ENCODE measurements at places on chromosomes 3 and 15.

GRCh38 chr15:67906382-67906781 lies 66.5 kb upstream of the RNU6-1 start:
- DNase-seq, result no peak

DNA sequence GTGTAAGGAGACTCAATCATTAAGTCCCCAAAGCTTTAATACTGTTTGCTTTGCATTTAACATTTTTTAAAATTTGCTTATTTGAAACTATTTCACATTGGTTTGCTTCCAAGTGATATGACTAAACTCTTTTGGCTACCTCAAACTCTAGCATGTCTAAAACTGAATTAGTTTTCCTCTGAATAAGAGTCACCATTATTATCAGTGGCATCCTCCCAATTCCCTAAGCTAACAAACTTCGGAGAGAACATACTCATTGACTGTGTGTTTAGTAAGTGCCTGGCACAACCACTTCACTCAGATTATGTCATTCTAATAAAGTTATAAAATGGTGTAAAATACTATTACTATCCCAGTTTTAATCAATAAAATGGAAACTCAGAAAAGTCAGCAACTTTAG lies 21.9 kb downstream of the ATOSA start:
- DNase-seq, result no peak

DNA sequence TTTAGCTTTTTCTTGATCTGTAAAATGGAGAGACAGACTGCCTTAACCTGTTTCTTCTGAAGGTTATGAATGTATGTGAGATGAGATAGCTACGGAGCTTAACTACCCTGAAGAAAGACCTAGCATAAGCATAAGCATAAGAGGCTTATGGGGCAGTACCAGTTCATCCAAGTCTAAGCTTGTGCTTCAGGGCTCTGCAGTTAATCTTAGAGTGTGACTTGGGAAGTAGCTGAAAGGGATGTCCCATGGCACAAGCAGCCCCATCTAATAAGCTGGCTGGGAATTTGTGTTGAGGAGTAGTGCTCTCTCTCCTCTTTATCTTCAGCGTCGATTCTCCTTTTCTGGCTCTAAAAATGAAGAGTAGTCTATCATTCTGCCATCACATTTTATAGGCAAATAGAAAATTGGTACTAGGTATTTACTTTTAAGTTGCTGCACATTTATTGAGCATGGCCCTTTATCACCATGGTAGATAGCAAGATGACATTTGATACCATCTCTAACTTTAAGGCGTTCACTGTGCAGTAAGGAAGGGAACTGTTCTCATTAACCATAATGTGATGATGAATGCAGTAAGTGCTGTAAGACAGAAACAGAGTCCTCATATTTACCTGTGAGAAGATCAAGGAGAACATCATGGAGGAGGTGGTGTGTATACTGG lies 174.5 kb upstream of the LRRFIP2 start:
- DNase-seq, result no peak

- DNase-seq, result peak; percentile 36
These were observed 45.7 kb downstream of the POC1A start for GRCh38 chr3:52108302-52109232.

- no peak for DNase-seq
These were observed 26.9 kb downstream of the ZNF589 start for GRCh38 chr3:48267782-48268181.

DNA sequence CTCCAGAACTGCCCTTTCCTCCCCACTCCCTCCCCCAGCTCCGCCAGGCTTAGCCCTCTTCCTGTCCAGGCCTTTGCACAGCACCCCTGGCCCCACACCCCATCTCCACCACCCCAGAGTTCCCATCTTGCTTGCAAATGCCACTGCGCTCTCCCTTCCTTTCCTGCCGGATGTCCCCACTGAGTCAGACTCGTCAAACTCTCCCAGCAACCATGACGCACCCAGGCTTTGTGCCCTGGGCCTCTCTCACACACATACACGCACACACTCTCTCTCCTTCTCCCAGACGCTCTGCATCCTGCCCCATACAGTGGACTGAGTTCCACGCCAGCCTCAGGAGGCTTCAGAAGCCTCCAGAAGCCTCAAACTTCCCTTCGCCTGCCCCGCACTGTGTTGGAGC lies 2.8 kb upstream of the CCDC9B start:
- DNase-seq, result peak; percentile 77

- DNase-seq, result no peak
These were observed 53.9 kb upstream of the NSMCE3 start for GRCh38 chr15:29323557-29323956.

- DNase-seq, result no peak
These were observed 71.4 kb downstream of the EXOG start for GRCh38 chr3:38567498-38567897.

- DNase-seq, result no peak
These were observed 13.0 kb downstream of the GUCA1C start for GRCh38 chr3:108940568-108941263.

- DNase-seq, result no peak
These were observed 388.1 kb upstream of the ROBO2 start for GRCh38 chr3:76651784-76652183.

DNA sequence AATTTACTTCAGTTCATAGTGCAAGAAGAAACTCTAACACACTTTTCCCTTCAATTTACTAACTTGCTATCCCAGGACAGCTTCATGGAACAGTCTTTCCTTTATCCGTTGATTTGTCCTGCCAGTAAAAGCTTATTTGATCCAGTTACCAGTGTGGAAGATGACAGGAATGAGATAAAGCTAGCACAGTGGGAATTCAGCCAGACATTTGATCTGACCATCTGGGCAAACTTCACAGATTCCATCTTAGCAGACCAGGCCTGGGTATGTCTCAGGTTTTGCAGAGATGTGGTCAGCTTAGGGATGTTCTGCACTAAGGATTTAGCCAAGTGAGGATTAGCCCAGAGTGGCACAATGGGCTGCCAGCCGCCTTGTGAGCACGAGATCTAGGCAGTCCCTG lies 19.7 kb downstream of the CEMIP start:
- DNase-seq, result no peak

DNA sequence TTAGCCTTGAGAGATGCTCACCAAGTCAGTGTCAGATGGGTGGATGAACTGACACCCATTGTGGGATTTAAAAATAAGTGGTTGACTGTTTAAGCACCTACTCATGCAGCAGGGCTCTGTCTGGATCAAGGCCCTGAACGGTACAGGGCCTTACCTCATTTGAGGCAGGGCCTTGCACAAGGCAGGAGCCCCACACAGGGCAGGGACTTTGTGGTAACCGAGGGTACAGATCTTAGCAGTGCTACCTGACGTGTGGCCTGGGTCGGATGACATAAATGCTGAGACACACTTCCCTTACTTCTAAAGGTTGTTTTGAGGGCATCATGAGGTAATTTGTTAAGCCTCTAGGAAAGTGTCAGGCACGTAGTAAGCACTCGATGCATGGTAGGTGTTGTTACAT lies 59.5 kb upstream of the PLXNA1 start:
- DNase-seq, result no peak

DNA sequence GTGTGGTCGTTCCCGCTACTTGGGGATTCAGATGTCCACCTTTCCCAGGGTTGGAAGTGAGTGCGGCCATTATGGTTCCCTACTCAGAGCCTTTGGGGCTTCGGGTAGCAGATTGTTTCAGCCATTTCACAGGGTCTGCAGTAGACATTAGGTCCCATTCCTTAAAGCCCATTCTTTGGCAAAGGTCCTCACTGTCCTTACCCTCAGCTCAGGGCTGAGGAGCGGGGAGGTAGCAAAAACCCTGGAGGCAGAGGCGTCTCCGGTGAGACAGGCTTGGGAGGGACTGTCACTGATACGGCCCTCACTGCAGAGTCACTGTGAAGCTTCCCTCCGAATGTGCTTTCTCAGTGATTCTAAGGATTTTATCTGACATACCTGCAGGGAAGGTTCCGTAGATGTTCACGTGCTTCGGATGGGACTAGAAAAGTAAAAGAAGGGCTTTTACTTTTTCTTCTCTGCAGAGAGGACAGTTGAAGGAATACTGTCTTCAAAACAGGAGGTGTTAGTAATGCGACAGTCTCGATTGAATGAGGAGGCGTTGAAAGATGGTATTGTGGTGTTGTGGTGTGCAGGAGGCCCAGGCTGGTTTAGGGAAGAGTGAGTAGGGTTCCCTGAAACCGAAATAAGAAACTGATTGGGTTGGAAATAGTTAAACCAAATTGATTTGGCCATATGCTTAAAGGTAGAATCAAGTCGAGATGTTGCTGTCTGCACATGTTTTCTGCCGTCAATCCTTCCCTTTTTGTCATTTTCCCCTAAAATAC lies 630 bp downstream of the ATP6V1A start:
- DNase-seq, result no peak

DNA sequence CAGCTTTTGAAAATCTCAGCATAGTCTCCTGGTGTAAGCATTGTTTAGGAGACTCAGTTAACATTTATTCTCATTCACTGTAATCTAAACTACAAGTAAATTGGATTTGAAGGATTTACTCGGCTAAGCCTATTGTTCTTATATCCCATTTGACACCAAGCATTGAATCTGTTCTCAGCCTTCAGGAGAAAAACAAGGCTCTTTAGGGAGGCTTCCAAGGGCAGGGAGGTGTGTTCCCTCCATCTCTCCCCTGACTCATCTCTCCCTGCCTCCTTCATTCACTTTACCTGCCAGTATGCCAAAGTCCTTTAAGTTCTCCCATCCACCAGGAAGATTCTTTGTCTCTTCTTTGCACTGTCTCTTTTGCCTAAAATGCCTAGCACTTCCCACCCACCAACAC lies 347.8 kb downstream of the MFSD1 start:
- no peak for DNase-seq

DNA sequence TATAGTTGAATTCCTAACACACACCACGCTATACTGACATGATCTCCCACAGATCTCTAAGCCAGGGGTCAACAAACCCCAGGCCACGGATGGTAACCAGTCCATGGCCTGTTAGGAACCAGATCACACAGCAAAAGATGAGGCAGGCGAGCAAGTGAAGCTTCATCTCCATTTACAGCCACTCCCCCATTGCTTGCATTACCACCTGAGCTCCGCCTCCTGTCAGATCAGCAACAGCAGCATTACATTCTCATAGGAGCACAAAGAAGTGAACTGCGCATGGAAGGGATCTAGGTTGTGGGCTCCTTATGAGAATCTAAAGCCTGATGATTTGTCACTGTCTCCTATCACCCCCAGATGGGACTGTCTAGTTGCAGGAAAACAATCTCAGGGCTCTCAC lies 2.7 kb downstream of the PDCD7 start:
- DNase-seq, result no peak

- no peak for DNase-seq
These were observed 6.4 kb downstream of the TEX9 start for GRCh38 chr15:56371495-56372147.

- no peak for DNase-seq
These were observed 30.3 kb upstream of the KCNAB1 start for GRCh38 chr3:156090126-156090525.

GRCh38 chr15:77710206-77710605 lies 77.5 kb upstream of the LINGO1 start:
- DNase-seq, result no peak

DNA sequence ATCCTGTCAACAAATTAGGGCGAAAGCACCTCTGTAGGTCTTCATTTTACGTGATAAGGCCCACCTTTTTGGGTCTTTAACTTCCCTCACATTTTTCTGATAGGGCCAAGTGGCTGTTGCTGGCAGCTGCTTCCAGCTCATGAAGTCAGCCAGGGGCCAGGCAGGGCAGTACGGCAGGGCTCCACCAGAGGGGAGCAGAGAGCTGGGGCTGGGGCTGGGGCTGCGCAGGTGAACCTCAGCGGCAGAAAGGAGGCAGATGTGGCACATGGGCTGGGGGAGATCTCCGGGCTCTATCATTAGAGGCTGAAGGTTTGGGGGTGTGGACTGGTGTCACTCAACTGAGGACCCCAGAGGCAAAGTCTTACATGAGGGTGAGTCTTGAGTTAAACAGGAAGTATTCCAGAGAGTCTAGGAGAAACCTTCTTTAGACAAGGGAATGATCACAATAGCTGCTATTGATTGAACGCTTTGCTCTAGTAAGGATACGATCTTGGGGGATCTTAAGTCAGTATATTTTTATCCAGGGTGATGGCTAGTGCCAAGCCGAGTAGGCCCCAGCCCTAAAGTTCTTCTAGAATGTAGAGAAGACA lies 62.8 kb upstream of the MEX3B start:
- DNase-seq, result no peak

- no peak for DNase-seq
These were observed 5.9 kb upstream of the TSC22D2 start for GRCh38 chr3:150402217-150402616.

DNA sequence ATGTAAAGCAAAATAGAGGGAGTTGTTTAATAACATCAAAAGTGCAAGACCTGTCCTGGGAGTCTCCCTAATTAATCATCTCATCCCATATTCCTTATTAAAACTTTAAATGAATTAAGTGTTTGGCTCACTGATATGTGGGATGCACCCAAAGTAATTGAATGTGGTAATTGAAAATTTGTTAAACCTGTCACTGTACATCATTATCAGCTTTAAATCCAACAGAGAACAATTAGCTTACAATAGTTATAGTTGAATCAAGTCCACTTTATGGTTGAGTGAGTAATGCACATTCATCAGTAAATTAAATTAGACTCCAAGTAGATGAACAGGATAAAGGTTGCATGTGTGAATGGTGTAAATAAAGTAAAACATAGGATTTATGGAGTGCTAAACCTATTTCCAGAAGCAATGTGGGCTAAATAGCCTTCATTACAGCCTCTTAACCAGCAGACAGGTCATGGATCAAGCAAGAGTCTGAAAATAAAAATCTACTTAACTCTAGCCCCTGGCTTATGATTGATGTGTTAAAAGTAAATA lies 608.2 kb upstream of the CCDC54 start:
- DNase-seq, result no peak

DNA sequence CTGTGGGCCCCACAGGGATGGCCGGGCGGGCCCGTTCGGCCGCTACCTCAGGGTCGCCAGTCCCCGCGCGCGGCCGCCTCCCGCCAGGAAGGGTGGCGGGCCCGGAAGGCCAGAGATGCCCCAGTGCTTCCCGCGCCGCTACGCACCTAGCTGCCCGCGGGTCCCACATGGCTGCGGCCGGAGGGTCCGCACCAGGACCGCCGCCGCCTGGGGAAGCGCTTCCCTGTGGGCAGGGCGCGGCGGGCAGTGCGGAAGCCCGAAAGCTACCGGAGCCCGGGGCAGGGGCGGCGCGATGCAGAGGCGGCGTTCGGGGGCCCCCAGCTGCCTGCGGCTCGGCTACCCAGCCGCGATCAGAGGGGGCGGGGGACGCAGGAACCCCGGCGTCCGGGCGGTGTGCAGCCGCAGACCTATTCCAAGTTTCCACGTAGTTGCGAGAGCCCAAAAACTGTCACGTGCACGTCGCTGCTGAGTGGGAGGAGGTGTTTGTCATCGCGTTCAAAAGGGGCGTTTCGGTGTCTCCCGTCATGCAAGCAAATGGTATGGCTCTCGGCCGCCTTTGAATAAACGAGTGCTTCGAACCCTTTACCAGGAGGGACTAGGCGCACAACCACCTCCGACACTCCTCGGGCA lies at the start of gene TRANK1:
Gene TRANK1, minus strand, starts transcription at position 414 of the 630 bp plus-strand sequence. Its CDS starts 245 bp downstream, at position 169.
- no peak for DNase-seq

- no peak for DNase-seq
These were observed 94.4 kb downstream of the ANKRD28 start for GRCh38 chr3:15703346-15703745.
